ENCODE measurements at places on chromosomes 7 and 10.

- DNase-seq: no peak
Observed at GRCh38 chr10:104123397-104123796, 1.4 kb downstream of the SFR1 start.

- peak; percentile 34 for DNase-seq
Observed at GRCh38 chr7:43878867-43879266, 9.6 kb upstream of the MRPS24 start.

GRCh38 chr10:306675-307185 lies 171.5 kb downstream of the ZMYND11 start:
- DNase-seq: no peak

- DNase-seq: no peak
Observed at GRCh38 chr10:101828766-101829551, 10.7 kb upstream of the OGA start.

GRCh38 chr10:21499701-21500577 lies 25.5 kb downstream of the SKIDA1 start:
- no peak for DNase-seq

- DNase-seq: no peak
Observed at GRCh38 chr7:64890761-64891362, 12.2 kb upstream of the ZNF273 start.

DNA sequence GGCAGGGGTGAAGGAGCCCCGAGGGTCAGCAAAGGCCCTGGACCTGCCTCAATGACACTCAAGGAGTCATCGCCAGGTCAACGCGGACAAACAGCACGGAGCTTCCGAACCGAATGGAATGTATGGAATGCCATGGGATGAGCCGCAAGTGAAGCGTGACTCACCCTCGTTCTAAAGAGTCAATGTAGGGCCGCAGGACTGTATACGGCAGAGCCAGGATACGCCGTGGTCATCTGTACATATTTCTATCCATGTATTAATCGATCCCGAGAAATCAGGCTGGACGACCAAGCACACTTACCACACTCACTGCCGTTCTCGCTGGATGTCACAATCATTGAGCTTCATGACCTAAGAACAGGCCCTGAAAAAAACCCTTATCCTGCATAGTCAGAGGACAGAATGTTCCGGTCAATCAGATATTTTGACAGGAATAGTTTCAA lies 4.3 kb downstream of the SNX8 start:
- DNase-seq: peak; percentile 84

DNA sequence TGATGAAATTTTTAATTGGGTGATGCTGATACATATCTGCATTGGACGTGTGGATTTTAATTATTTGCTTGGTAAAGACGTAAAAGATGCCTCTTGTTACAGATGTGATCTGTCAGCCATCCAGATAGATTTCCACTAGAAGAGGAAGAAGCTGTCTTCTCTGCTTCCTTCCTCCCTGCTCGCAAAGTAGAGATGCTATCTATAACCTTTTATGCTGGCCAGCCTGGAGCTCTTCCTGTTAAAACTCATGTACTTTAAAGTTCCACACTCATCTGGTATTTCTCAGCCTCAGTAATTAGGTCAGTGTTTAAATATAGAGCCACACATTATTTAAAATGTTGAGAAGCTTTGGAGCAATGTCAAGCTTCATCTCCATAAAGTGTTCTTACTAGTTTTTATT lies 51.2 kb upstream of the TMEM229A start:
- no peak for DNase-seq

DNA sequence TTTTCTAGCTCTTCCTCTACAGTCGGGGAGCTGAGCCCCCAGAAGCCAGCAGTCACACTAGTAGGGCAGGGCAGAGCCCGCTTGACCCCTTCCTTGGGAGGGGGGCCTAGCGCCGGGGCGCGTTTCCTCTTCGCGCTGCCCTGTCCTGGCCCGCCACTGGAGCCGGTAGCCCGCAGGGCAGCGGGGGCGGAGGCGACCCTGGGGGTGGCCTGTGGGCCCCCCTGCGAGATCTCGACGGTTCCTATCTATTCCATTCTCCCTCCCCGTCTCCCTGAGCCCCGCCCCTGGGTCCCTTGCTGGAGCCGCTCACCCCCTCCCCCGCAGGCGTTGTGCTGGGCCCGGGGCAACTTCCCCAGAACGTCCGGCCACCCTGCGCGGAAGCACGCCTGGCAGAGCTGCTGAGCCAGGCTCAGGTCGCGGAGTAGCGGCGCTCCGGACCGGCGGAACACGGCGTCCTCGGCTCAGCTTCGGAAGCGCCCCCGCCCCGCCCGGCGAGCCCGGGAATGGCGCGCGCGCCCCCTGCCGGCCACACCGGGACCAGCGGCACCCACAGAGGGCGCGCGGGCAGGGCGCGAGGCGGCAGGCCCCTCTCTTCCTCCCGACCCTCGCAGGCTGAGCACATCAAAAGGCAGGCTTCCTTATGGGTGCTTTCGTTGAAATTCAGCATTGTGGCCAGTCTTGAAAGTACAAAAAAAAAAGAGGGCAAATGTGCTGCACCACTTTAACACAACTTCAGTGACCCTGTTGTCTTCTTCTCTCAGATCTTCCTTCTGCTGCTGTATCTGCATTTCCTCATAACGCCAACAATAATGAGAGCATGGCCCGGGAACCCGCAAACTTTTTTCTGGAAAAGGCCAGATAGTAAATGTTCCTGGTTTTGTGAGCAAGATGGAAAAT lies 327.6 kb downstream of the TNS3 start:
- peak; percentile 60 for DNase-seq

- no peak for DNase-seq
Observed at GRCh38 chr7:106927536-106927935, 62.5 kb downstream of the PIK3CG start.

GRCh38 chr7:121401896-121402295 lies 5.8 kb upstream of the FAM3C start:
- peak; percentile 30 for DNase-seq

DNA sequence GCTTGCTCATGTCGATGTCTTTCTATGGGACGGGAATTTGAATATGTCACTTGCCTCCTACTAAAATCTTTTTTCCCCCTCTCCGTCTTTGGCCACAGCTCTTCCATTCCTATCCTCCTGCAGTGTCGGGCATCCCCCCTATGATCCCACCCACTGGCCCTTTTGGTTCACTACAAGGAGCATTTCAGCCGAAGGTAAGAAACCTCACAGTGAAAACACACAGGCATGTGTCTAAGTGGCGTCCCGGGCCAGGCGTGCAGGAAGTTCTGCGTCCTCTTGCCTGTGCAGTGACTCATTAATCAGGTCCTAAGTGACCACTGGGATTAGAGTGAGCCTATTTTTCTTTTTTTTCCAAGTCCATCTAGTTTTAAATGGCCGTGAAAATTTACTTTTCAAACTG lies 360.5 kb upstream of the GALNT17 start:
- no peak for DNase-seq

DNA sequence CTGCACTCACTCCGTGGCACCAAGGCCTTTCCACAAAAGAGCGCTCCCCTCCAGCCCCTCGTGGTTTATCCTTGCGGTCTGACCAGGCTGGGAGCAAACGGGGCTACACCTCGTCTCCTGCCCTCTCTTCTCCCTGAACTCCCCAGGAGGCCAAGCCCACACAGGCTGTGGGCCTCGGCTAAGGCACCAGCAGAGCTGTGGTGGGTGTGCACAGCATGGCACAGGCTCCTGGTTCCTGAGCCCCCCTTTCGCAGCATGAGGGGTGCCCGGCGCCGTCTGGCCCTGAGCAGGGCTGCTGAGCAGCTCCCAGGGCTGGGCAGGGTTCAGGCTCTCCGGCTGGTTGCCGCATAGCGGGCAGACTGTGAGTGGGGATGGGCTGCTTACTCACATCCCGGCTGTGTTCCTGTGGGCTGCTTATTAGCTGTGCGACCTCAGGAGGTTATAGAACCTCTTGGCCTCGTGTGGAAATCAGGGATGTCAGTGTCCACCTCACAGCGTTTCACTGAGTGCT lies 90.4 kb downstream of the ZMIZ1 start:
- DNase-seq: peak; percentile 70

- DNase-seq: no peak
Observed at GRCh38 chr7:129055861-129056464, 1.1 kb upstream of the TNPO3 start.

- DNase-seq: peak; percentile 83
Observed at GRCh38 chr7:134593530-134594392, 44.9 kb downstream of the AKR1B15 start.

DNA sequence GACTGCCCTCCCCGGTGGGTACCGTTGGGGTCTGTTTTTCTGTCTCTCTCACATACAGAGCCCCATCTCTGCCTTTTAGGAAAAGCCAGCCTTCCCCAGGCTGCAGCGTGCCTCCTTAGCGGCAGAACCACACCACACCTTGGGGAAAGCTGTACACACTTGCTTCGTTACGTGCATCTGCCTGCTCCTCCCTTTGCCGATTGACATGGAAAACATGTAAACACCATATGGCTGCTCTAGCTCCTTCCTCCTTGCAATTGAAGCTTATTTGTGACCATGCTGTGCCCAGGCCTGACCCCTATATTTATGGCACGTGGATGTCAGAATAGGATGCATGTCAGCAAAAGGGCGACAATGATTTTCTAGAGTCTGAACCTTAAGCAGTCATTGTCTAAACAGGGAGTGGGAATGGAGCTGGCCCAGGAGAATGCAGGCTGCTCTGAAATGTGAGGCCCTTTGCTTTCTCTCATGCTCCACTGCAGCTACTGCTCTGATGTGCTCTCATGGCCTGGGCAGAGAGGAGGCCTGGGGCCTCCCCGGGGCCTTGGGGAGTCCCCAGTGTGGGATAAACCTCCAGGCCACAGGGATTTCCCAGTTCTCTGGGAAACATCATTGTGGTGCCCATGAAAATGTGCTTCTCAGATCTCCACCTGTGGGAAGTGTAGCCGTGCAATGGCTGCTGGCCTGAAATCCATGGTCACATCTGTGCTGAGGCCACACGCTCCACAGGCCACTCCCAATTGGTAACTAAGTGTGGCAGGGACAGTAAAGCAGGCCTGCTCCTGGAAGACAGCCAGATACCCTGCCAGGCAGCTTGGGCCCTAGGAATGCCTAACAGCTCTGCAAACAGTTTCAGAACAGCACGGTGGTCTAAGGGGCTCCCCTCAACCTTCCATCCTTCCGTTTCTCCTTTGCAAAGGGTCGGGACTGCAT lies 18.6 kb downstream of the PDE6C start:
- DNase-seq: no peak

DNA sequence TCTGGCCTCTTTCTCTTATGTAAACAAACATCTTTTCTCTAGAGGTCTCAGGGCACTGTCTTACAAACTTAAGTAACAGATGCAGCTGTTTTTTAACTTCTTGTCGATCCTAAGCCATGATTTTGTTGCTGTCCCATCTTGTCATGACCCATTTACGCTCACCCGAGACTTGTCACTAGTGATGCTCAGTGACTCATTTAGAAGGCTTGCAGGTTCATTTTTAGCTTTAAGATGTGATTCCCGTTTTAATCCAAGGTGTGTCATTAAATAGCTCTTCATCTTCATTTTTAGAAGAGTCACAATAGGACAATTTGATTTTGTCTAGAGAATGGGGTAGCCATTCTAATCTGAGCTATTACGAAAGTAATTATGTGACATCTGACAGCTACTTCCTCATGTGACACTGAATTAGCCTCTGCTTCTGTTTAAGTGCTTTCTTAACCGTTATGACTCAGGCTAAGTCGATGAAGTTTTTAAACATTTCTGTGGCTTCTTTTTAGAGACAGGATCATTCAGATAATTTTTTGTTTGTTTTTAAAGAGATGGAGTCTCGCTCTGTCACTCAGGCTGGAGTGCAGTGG lies 42.7 kb downstream of the SPDYE5 start:
- peak; percentile 66 for DNase-seq

DNA sequence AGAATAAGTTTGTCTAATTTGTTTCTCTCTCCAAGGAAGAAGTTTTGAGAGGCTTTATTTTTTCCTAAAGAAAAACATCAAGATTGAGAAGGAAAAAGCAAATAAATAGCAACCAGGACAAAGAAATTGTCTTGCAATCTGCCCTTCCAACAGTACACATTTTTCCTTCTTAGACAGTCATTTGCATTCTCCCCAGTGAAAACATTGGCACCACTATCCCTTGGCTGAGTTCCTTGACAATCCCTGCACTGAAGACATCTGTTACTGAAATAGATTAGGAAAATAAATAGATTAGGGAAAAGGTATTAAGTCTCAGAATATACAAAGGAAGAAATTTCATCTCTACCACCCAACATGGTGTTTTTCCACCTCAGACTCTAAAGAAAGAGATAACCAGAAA lies 12.2 kb upstream of the TMEM243 start:
- DNase-seq: no peak

- DNase-seq: no peak
Observed at GRCh38 chr7:1455241-1455939, 3.9 kb downstream of the MICALL2 start.

DNA sequence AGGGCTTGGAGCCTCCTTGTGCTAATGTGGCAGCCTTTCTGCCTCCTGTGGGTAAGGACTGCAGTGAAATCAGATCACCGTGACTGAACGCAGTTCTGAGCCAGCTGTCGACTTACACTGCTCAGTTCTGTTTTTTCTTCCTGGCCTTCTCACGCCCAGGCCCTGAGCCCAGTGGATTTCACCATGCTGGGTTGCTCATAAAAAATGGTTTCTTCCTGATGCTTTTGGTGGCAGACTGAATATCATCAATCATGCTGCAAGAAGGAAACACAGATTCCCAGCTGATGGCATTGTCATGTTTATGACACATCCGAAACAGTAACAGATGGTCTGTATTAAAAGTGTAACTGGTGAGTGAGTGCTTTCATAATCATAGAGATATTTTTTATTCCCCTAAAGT lies 389.6 kb downstream of the GALNT17 start:
- peak; percentile 95 for DNase-seq

DNA sequence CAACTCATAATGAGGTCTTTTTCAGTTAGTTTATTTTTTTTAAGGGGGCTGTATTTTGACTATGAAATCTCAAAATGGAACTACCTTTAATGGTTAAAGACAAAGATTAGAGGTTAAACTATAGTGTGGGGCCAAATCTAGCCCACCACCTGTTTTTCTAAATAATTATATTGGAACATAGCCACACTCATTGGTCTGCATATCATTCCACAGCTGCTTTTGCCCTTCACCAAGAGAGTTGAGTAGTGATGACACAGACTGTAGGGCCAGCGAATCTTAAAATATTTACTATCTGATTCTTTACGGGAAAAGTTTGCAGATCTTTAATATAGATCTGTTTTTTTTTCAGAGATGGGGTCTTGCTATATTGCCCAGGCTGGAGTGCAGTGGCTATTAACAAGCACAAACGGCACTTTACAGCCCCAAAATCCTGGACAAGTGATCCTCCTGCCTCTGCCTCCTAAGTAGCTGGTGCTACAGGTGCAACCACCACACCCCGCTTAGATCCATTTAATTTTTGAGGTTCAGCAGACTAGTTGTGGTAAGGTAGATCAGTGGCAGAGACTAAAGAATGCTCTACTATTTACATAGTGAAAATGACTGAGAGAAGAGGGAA lies 25.8 kb downstream of the EPC1 start:
- no peak for DNase-seq

DNA sequence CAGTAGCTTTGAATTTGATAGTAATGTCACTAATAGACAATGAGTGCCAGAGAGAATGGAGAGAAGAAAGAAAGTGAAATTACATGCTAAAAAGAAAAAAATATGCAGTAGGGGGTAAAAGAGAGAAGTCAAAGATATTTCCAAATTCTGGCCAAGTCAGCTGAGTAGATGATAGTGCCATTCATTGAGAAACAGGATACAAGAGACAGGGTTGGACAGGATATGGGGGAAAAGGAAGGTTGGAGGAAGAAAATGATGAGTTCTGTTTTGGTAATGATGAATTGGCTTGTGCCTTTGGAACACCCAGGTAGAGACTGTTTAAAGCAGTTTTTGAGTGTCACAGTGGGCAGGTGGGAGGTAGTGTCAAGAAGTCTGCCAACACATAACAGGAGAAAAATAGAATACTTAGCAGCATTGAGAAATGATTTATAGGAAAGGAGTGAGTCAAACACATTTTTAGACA lies 78.3 kb downstream of the LRRC17 start:
- no peak for DNase-seq

GRCh38 chr7:70695795-70696083 lies 436.2 kb upstream of the GALNT17 start:
- no peak for DNase-seq

Measured in fibroblast of skin of abdomen (primary cell).